ENCODE measurements at places on chromosomes 2 and 18. TPM values are rescaled to one million over a fixed set of nuclear protein-coding genes. Genes with fewer than 3 reads are reported as not detected.

DNA sequence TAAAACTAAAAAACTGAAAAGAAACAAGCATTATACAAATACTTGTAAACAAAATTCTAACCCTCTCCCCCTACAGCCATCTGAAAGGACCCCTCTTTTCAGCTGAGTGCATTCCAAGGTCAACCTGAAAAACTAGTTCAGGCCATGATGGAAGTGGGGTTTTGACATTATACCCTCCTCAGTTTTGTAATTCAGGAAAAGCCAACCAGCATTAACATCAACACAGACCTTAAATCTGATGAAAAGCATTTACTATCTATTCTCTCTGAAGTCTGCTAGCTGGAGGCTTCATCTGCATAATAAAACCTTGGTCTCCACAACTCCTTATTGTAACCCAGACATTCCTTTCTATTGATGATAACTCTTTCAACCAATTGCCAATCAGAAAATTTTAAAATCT is 302.2 kb downstream of the CNTNAP5 start:
- no peak for DNase-seq
- H3K4me3 ChIP-seq, result no peak overlapping the region
- H3K27me3 ChIP-seq, result no peaks in the 10 kb centered on the region
- no peak overlapping the region for H3K27ac ChIP-seq

Gene CAPG
- 146 TPM for total RNA-seq

DNA sequence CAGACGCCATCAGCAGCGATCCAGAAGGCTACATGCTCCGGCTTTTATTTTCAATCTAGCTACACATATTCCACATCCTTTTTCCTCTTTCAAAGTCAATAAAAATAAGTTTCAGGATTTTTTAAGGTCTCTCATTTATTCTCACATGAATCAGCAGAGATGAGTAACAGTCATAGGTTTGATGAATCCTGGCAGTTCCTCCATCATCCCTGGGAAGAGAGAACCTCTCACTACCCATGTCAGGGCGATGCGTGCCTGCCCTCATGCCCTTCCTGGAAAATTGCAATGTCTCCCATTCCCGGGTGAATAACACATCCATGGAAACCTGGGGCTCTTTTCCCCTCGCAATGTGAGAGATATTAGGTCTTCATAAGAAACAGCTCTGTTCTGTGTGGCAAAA is 301.1 kb upstream of the SMIM21 start:
- no peak overlapping the region for H3K27ac ChIP-seq
- H3K4me3 ChIP-seq, result no peak overlapping the region
- DNase-seq, result no peak
- H3K27me3 ChIP-seq, result no peaks in the 10 kb centered on the region
- no peaks in the 10 kb centered on the region for H3K4me1 ChIP-seq
- no peaks in the 10 kb centered on the region for H3K36me3 ChIP-seq

Gene RBM44
- 1.0 TPM for total RNA-seq

GRCh38 chr2:99613980-99614379 is 124.2 kb upstream of the REV1 start:
- H3K36me3 ChIP-seq, result no peaks in the 10 kb centered on the region
- no peak overlapping the region for H3K4me3 ChIP-seq
- peaks cover 6% of the 10 kb centered on the region for H3K4me1 ChIP-seq
- no peak for DNase-seq
- H3K27me3 ChIP-seq, result peaks cover 6% of the 10 kb centered on the region
- no peak overlapping the region for H3K27ac ChIP-seq

DNA sequence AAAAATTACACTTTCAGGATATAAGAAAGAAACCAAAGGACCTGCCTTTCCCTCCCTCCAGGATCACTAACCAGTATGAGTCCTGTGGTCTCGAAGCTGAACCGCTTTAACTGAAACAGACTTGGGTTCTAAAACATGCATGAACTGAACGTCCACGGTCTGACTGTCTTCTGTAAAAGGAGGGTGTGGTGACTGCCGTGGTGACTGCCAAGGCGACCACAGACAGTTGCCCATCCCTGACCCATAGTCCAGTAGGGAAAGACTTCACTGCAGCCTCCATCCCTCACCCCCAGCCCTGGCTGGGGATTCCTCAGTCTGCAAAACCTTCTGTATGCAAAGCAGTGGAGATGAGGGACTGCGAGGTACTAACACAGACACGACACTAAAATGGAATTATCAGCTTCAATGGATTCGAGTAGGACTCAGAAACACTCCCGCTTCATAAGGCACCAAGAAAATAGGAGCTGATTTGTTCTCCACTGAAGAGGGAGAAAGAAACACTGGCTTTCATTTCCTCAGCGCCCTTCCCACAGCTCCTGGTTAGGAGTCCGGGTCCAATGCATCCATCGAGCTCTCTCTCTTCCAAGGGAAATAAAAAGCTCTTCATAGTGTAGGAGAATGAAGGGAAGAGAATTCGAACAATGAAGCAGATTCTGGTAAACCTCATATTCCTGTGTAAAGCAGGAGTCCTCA is 197.2 kb downstream of the HDAC4 start:
- DNase-seq, result no peak
- H3K27me3 ChIP-seq, result no peaks in the 10 kb centered on the region
- H3K4me3 ChIP-seq, result no peak overlapping the region
- peaks cover 12% of the 10 kb centered on the region for H3K36me3 ChIP-seq
- H3K27ac ChIP-seq, result no peak overlapping the region
- peaks cover 10% of the 10 kb centered on the region for H3K4me1 ChIP-seq
